Left cardiac atrium (tissue), 4 donors: ENCODE measurements at places on chromosomes 12 and 14.
A peak's percentile ranks its signal among the peaks of the same experiment; 100 is the strongest.

DNA sequence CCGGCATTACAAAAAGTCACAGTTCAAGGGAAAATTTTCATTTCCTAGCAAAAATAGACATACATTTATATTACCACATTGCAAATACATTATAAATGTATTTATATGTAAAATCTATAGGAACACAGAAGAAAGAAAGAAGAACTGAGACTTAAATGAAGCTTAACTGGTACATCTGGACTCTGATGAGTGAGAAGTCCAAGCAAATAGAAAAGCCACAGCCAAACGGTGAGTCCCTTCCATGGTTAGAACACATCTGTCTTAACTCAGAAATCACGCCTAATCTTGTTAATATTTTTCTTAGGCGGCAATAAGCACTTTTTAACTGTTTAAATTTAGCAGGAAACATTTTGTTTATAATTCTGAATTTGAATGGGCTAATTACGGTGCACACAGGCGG is 9.4 kb upstream of the KLRB1 start:
- no peak for DNase-seq

DNA sequence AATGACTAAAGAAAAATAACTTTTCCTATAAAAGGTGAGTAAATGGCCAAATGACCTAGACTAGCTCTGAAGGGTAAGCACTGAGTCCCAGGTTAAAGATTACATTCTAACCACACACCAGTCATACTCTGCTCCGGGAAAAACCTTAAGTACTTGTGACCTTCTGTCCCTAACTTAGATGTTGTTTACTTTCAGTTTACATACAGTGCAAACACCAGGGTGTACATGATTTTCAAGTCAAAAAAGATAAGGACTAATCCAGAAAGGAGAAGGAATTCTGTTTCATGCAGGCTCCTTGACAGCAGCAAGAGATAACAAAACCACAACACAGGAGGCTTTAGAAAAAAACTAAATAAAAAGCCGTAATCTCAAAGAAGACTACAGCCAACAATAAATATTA is 174.2 kb downstream of the PPM1H start:
- no peak for DNase-seq

- DNase-seq = no peak
Observed at GRCh38 chr12:19171731-19172130, 42.2 kb downstream of the PLEKHA5 start.

DNA sequence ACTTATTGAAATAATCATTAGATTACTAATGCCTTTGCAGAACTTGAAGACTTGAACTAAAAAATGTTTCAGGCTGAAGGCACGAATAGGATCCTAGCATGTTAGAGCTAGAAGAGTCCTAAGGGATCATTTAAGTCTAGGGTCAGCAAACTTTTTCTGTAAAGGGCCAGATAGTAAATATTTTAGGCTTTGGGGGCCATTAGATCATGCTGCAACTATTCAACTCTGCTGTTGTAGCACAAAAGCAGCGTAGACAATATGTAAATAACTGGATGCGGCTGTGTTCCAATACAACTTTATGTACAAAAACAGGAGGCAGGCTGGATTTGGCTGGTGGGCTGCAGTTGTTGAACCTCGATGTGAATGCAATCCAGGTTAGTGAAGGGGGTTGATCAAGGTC is 221.7 kb downstream of the ATP23 start:
- DNase-seq = no peak

- DNase-seq = no peak
Observed at GRCh38 chr12:108457006-108457733, 57.9 kb upstream of the FICD start.

DNA sequence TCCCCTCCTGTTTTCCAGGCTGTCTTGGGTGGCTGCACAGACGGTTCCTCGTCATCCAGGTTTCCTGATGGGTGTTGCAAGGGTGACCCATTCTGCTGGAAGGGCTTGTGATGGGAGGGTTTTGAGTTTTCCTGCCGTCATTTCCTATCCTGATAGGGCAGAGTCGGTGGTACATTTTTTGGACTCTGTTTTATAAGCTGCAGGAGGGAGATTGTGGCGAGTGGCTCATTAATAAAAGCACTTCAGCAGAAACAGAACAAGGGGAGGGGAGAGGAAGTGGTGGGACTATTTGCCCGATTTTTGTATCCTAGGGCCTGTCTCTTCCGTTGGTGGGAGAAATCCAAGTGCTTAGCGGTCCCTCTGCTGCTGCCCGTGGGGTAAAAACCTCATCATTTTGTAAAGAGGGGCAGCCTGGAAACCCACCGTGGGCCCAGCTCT is 40.0 kb downstream of the TSPAN9 start:
- peak; percentile 68 for DNase-seq

DNA sequence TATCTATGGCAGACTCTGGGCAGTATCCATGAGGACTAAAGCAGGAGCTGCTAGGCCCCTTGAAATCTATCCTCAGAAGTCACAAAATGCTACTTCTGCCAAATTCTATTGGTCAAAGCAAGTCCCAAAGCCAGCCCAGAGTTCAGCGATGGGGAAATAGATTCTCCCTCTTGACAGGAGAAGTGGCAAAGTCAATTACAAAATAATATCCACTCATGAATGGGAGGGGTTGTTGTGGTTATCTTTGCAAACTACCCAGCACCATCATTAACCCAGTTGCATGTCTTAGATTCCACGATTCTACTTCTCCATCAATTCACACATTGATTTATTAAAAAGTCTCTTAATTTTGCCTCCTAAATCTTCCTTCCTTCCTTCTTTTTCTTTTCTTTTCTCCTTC is 30.7 kb upstream of the STXBP6 start:
- DNase-seq = no peak

GRCh38 chr14:74921987-74922751 is 891 bp downstream of the RPS6KL1 start:
- no peak for DNase-seq

DNA sequence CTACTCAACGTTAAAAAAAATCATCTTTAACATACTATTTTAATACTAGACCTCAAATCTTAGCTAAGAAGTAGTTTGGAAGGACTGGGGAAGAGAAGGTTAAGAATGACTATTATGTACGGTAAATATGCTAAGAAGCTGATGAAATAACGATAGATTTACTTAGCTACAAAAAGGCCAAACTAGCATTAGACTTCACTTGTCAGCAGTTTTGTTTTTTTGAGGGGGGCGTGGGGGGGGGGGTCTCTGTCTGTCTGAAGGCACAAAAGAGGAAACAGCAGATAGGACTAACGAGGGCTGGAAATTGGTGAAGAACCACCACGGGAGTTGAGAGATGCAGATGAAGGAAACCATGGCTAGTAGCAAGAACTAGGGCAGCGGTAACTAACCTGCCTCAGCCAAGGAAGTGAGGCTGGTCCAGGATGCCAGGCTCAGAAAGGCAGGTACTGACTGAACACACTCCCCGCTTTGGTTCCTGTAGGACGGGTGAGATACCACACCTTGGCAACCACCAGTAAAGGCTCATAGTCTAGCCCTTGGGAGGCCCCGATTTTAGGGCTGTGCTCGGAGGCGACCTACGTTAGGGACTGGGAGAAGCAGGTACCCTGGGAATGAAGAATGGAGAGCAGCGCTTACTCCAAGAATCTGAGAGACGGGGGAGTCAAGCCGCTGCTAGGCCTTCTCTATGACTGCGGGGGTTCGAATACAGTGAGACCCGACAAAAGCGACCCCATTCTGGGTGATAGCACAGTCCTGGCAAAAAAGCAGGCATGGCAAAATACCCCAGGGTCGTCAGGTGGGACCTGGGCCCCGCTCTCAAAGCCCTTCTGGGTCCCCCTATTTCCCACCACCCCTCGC is 675 bp downstream of the NEDD8 start:
- no peak for DNase-seq

DNA sequence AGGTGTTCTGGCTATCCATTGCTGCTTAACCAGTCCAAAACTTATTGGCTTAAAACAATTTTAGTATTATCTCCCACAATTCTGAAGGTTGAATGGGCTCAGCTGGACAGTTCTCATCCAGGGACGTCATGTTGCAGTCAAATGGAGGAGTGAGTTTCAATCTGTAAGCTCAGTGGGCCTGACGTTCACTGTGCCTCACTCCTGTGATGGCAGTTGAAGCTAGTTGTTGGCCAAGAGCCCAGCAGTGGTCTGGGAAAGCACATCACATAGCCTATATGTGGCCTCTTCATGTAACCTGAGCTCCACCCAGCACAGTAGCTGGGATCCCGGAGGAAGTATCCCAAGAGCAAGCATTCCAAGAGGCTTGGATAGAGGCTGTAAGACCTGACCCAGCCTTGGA is 40.6 kb upstream of the CDKN3 start:
- DNase-seq = no peak

DNA sequence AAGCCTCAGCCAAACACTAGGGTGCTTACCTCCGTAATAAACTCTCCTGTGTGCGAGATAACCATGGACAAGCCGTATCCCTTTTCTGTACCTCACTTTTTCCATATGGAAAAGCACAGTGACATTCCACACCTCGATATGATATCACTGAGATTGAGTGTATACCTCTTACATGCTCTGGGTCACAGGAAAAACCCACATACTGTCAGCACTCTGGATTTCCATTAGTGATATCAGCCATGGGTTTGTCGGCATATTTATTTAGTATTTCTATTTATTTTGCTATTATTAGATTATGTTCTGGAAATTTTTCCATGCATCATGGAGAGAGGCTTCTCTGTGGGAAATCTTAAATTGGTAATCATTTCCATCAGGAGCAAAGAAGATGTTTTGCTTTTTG is 28.0 kb upstream of the DAAM1 start:
- no peak for DNase-seq

DNA sequence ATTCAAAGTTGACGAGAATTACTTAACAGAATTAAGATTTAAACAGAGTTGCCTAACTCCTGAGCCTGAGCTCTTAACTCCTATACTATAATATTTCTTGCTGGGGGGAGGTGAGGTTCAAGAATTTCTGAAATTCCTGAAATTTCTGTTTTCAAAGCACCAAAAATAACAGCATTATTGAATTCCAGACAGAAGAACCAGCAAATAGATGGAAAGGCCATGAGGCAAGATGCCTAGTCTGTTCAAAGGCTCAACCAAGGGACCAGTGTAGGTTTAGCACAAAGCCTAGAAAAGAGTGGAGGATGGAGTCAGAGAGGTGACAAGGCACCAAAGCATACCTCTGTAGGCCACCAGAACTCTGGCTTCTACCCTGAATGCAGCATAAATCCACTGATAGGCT is 76.4 kb downstream of the PPP1R12A start:
- DNase-seq = no peak

DNA sequence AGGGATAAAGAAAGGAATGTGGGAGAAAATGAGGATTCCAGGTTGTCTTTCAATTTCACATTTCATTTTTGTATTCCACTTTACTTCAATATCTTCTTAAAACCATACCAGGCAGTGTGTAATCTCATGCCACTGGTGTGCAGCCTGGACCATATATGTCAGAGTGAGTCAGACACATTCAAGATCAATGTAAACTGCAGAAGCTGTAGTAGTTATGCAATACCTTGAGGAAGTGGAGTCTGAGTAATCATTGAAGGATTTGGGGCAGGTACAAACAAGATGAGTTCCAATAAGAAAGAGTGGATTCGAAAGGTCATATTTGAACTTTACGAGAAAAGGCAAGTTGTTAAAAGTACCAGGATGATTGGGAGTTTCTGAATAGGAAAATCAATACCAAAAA is 14.1 kb downstream of the PLCZ1 start:
- DNase-seq = no peak

- peak; percentile 49 for DNase-seq
Observed at GRCh38 chr14:81831128-81831820, 297.6 kb upstream of the SEL1L start.

GRCh38 chr12:1217191-1217949 is 226.3 kb downstream of the ERC1 start:
- no peak for DNase-seq

DNA sequence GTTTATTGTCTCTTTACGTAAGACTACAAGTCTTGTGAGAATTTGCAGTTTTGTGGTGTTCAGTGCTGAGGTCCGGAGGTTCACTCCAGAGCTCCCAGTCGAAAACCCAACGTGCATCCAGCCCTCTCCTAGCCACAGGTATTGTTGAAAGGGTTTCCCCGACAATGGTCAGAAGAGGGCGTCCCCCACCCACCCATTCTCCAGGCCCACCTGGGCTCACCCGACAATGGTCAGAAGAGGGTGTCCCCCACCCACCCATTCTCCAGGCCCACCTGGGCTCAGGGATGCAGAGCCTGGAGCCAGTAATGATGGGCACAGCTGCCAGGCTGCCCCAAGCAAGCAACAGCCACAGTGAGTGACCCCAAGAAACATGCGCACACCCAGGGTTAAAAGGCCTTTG is 126.8 kb upstream of the EVL start:
- DNase-seq = no peak

GRCh38 chr12:72790273-72790672 is 518.1 kb downstream of the TRHDE start:
- DNase-seq = no peak

DNA sequence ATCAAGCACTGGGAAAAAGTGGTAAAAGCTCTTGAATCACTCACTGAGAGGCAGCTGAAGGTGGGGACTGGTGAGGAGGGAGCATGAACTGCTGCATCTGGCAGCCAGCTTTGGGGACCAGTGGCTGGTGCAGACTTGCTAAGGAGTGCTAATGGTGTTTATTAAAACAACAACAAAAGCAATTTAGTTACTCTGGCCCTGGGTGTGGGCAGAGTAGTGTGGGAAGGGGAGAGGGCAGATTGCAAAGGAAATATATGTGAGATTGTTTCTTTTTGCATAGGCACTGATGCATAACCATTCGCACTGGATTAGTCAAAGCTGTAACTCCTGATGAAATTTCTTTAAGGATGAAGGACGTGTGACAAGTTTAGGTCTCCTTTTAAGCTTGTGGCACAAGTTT is 8.1 kb downstream of the TXNRD1 start:
- DNase-seq = no peak

GRCh38 chr12:110345963-110346362 is 57.5 kb downstream of the ANAPC7 start:
- no peak for DNase-seq

- no peak for DNase-seq
Observed at GRCh38 chr12:2334689-2335088, 281.9 kb downstream of the CACNA1C start.

- DNase-seq = no peak
Observed at GRCh38 chr12:89661706-89662330, 46.8 kb downstream of the ATP2B1 start.

GRCh38 chr14:96104469-96105057 is 65.4 kb downstream of the C14orf132 start:
- peak; percentile 66 for DNase-seq

DNA sequence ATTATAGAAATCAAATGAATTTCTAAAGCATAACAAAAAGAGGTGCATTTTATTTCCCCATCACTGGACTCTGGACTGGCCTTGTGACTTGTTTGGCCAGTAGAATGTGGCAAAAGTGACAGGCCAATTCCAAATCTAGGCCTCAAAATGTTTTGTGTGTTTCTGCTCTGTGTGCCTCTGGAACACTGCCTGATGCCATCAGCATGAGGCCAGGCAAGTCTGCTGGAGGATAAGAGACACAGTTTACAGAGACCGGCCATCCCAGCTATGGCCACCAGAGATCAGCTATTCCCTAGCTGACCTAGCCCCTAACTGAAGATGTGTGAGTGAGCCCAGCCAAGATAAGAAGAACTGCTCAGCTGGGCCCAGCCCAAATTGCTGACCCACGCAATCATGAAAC is 32.9 kb downstream of the ASCL1 start:
- DNase-seq = no peak

- DNase-seq = no peak
Observed at GRCh38 chr14:37709419-37710195, 114.2 kb downstream of the TTC6 start.
